ENCODE measurements at places on chromosomes 12 and 14.

GRCh38 chr14:68911594-68912227 lies 67.4 kb downstream of the ACTN1 start:
- peak; percentile 25 for DNase-seq

DNA sequence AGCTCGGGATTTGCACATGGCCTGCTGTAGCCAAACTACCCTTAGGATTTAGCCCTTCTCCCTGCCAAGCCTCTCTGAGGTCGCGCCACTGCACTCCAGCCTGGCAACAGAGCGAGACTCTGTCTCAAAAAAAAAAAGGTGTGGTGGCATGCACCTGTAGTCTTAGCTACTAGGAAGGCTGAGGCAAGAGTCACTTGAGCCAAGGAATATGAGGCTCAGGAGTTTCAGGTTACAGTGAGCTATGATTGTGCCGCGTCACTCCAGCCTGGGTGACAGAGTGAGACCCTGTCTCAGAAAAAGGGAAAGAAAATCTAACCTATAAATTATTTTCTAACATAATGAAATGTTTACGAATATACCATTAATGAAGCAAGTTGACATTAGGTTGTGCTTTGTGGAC lies 29.7 kb downstream of the ESRRB start:
- DNase-seq, result no peak

DNA sequence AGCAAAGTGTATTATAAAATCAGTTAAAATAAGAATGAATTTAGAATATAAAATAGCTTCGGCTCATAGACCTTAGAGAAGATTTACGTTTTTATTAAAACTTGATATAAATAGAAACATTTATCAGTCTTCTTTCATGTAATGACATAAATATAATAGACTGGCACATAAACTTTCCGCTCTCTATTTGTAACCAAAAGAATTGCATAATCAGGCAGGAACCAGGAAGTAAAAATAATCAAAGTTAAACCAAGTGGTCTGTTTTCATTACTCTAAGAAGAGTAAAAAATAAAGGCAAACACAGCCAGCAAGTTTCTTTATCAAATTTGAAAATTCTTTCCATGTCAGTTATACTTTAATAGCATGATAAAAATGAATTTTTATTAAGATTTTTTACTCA lies 46.3 kb upstream of the ATP2A2 start:
- DNase-seq, result no peak

GRCh38 chr14:98369344-98369743 lies 902.7 kb downstream of the BCL11B start:
- no peak for DNase-seq

DNA sequence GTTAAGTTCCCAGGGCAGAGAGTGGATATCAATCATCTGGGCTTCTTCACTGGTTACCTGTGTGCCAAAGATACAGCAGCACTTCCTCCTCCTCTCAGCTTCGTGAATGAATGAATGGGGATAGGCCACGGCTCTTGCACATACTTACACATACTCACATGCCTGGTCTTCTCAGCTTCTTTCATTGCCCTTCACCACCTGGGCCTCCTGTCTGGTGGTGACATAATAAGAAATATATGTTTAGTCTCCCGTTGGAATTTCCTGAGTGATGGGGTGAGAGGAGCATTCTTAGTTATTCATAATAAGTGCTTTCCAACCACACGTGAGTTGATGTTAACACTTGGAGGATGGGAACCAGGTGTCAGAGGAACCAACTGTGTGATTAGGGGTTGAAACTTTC lies 268.1 kb upstream of the RMST start:
- no peak for DNase-seq

- no peak for DNase-seq
Observed at GRCh38 chr12:78470354-78471195, 394.0 kb upstream of the SYT1 start.

DNA sequence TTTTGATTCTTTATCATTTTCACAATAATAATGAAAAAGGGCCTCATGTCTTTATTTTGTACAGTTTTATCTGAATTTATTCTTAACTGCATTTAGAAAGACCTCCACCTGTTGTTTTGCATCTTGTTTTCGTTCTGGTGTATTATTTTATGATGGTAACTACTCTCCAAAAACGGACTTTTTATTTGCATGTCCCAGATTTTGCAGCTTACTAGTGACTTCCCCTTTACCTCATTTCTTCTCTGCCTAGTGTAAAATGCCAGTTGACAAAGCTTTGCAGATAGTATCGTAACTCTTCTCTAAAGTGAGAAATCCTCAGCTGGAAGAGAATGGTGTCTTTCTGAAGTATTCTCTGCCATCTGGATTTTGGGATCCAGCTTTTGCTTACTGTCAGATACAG lies 17.2 kb downstream of the PEX5 start:
- no peak for DNase-seq

GRCh38 chr14:77212943-77213678 lies 31.5 kb downstream of the TMEM63C start:
- DNase-seq, result no peak

- no peak for DNase-seq
Observed at GRCh38 chr14:47039336-47039735, 387.8 kb upstream of the RPL10L start.

DNA sequence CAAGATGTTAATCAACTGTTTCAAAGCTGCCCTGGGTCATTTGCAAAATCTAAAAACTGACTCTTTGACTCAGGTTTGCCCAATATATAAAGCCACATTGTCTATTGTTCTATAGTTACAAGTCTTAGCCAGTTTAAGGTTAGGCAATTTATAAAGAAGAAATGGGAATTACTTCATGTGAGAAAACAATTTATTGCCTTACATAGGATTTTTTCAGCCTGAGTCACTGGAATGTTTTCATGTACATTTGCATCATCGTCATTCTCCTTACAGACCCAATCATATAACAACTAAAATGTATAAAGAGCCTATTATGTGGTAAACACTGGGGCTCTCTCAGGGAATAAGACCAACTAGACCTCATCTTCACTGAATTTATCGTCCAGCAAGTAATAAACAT lies 100.3 kb upstream of the PLEKHG7 start:
- DNase-seq, result no peak

GRCh38 chr14:20632448-20632830 lies 9.1 kb downstream of the OR6S1 start:
- DNase-seq, result no peak

DNA sequence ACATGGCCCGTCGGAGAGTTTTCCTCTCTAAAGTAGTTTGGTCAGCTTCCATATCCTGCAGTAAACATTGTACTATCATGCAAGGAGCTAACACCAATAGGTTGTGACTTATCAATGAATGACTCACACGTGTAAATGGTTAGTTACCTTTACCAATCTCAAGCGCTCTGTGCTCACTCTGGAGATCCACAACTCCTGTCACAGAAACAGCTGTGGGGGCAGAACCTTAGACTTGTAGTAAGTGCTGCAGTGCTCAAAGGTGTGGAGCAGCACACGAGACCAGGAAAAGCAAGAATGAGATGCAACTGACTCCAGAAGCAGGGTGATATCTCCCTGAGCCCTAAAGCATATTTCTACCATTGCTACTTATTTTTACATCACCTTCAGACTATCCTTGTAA lies 73.7 kb upstream of the KCNJ8 start:
- DNase-seq, result no peak

- DNase-seq, result no peak
Observed at GRCh38 chr14:103347091-103347815, 13.2 kb downstream of the EIF5 start.

DNA sequence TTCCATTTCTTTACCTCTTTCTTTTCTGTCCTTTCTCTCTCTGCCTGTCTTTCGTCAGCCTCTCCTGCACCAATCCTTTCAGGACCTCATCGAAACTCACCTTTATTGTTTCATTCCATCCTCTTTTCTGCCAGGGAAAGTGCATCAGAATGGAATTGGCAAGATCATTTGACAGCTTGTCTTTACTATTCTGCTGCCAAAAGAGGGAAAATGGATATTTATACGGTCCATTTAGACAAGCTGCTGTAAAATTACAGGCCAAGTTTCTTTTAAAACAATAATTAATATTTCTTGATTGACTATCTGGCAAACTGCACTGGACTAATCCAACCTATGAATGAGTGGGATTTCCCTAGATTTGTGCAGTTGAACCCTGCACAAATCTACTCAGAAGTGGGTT lies 7.6 kb upstream of the SRGAP1 start:
- DNase-seq, result no peak

DNA sequence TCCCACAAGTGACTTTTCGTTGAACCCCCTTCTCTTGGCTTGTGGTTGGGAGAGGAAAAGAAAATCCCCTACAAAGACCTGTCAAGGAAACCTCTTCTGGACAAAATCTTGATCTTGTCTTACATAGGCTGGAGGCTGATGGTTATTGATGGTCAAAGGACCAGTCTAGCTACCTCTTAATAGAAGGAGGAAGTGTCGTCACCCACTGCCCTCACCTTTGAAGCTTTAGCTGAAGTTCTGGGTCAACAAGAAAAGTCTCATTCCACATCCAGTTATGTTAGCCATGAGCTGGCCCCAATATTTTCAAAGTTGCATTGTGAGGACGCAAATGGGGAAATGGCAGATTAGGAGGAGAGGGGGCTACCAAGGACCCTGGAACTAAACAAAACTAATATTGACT lies 6.2 kb upstream of the KSR2 start:
- DNase-seq, result no peak

GRCh38 chr14:89700801-89701200 lies 253.7 kb downstream of the EFCAB11 start:
- no peak for DNase-seq

DNA sequence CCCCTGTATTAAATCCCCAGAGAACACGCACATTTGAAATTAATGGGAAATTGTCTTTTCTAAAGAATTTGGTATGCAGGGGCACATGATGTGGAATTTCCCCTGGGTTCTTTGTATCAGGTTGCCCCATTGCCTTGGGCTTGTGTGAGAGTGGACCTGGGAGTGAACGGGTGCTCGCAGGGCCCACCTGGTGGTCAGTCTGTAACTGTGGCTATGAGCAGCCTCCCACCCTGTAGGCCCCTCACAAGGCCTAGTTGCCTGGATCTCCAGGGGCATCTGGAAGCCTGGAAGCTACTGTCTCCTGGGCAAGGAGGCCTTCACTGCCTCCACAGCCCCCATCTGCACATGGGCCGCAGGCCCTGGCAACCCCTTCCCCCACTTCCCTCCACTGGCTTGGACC lies 96.7 kb downstream of the SLC25A47 start:
- no peak for DNase-seq

- DNase-seq, result no peak
Observed at GRCh38 chr12:31412292-31412801, 86.4 kb upstream of the SINHCAF start.

- DNase-seq, result no peak
Observed at GRCh38 chr14:58085877-58086276, 66.1 kb downstream of the ARMH4 start.

- DNase-seq, result no peak
Observed at GRCh38 chr14:47102472-47102871, 450.9 kb upstream of the RPL10L start.

GRCh38 chr12:49292729-49293055 lies 2.3 kb upstream of the PRPH start:
- DNase-seq, result no peak

DNA sequence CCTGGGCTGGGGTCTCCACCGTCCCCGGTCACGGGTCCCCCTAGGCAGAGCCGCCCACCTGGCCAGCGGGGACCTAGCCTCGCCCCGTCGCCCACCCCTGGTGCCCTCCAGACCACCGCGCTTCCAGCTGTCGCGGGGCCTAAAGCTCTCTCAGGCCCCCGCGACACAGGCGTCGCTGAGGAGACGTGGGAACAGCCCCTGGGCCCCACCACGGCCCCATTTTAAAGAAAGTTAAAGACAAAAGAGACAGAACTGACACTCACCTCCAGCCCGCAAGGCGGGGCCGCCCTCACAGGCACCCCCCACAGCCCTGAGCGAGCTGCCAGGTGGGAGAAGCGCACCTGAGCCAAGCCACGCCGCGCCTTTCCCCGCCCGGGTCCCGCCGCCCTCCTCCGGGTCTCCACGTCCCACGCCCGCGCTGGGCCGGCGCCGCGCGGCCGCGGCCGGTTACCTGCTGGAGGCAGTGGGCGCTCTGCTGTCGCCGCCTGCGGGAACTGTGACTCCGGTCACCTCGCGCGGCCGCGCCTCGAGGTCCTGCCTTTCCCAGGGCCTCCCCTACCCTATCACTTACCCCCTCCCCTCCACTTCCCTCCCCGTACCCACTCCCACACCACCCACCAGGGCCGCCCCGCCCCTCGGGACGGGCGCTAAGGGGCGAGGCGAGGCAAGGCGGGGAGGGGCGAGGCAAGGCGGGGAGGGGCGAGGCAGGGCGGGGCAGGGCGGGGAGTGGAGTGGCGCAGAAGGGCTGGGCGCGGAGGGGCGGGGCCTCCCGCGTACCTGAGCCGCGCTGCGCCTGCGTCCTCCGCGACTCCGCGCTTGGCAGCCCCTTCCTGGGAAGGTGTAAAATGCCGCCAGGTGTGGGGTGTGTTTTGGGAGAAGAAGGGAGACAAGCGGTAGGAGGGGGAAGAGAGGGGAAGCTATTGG lies 31.2 kb downstream of the TC2N start:
- peak; percentile 17 for DNase-seq

- DNase-seq, result no peak
Observed at GRCh38 chr12:57063991-57064685, 14.2 kb upstream of the MYO1A start.

DNA sequence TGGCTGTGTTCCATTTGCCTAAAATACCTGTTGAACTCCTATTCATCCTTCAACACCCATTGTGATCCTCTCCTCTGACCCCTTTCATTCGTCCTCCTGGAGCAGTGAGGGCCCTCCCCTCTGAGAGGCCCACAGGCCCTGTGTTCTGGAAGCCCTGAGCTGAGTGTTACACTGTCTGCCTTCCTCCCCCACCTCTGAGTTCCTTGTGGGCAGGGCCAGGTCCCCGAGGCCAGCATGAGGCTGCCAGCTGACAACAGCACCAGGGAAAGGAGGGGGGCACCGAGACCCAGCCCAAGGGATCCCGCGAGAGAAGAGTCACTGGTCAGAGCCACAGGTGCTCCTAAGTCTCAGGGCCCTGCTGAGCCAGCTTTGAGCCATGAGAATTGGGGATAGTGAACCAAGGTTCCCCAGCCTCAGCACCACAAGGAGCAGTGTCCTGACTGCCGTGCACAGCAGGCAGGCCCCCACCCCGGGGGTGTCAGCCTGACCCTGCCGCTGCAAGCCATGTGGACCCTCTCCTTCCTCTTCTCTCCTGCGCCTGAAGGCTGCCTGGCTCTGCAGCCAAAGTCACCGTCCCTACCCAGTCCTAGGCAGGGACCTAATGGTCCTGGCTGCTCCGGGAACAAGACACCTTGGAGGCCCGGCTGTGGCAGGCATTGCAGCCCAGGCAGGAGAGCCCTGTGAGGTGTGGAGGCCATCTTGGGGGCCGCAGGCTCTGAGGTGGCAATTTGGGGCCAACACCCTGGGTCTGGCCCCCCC lies 52.5 kb downstream of the BEGAIN start:
- DNase-seq, result no peak

GRCh38 chr12:12990700-12991468 lies 9.2 kb downstream of the HEBP1 start:
- no peak for DNase-seq

All from C1 segment of cervical spinal cord (tissue), 14 donors.